ENCODE measurements at places on chromosomes 7 and 10.

- no peak for DNase-seq
Observed at GRCh38 chr10:3709456-3710060, 75.5 kb downstream of the KLF6 start.

DNA sequence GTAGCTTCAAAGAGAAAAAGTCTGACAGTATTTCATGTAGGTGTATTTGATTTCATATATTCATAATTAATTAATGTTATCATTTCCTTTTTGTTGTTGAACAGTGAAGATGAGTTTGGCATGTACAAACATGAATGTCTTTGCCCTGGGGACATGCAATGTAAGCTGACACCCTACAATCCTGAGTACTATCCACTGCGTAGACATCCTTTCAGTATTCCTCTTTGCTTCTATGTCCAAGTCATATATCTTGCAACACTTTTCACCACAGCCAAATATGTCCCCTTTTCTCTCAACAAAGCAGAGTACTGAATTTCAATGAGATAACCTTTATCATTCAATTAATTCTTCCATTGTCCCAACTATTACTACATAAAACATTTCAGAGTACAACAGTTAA lies 93.6 kb downstream of the GPR37 start:
- DNase-seq = no peak

GRCh38 chr7:87645446-87645845 lies 17.2 kb downstream of the RUNDC3B start:
- no peak for DNase-seq

DNA sequence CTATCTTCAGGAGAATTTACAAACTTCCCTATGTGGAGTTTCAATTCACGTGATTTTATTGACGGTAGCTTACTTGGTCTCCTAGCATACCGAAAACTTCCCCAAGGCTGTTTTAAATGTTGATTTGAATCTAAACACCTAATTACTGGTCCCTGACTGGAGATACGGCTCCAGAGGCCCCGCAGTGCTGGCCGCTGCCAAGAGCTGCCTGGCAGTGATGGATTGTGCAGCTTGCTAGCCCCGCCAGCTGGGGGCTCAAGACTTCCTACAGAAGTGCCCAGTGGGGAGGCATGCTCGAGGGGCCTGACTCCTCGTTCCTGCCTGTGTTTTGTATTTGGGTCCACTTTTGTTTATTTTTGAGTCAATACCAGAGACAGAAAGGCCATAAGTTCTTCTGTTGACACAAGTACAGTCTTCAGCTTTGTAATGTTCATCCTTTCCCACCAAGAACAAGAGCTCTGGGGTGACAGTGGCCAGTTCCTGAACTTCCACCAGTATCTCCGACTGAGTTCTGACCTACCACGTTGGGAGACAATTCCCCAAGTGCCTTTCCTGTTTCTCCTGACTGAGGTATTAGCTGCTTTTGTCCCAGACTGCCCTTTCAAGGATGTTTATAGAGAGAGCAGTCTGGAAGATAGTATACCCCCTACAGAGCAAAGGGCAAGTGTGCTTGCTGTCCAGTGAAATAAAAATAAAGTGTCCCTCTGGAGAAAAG lies 80.7 kb upstream of the CXCL12 start:
- no peak for DNase-seq

DNA sequence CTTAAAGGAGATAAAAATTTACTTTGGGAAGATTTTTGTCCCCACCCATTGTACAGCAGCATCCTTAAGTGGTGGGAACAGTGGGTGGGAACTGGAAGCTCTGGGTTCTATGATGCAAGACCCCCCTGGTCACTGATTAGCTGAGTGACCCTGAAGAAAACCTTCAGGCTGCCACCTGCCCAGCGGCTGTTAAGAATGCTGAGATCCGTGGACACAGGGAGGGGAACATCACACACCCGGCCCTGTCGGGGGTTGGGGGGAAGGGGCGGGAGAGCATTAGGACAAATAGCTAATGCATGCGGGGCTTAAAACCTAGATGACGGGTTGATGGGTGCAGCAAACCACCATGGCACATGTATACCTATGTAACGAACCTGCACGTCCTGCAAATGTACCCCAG lies 14.5 kb downstream of the CARD11 start:
- no peak for DNase-seq

DNA sequence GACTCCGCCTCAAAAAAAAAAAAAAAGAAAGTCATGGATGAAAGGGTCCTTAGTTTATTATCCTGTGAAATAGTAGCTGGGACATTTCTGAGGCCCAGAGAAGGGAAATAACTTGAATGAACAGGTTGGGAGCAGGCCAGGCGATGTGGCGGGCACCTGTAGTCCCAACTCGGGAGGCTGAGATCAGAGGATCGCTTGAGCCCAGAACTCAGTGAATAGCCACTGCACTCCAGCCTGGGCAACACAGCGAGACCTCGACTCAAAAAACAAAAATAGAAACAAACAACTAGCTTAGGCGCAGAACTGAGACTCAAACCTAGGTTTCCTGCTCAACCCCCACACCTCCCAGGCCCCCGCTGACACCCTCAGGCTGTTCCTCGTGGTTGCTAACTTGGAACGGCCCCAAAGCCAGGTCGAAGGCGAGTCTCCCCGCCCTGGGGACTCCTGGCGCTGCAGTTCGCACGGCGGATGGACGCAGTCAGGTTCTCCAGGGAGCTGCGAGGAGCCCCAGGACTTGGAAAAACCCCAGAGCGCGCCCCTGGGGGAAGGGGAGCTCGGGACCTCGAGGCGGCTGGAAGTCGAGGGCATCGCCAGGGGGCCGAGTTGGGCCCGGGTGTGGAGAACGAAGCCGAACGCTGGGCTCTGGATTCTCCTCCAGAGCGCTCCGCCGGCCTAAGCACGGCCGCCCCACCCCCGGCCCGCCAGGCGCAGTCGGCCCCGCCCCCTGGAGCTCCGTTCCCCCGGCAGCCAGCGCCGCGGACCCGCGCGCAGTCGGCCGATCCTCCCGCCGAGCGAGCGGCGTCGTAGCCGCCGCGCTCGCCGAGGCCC lies at the start of gene STOX1:
STOX1 (plus strand) TSS at position 768 of the 828 bp plus-strand sequence. CDS start 93 bp downstream, outside the sequence.
- DNase-seq = peak; percentile 28

DNA sequence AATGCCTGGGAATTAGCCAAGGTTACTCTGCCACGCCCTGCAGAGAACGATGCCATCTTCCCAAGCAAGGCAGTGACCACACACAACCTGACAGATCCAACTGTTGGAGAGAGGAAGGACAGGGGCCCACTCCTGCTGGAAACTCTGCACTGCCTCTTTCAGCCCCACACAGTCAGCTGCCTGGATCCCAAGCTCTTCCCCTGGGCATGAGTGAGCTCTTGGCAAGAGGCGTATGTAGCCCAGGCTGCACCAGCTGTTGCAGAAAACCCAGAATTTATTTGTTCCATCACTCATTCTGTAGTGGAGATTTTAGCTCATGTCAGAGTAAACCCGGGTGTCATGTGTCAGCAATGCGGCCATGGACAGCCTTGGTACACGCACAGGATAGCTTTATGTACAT lies 135.1 kb upstream of the TRIM24 start:
- no peak for DNase-seq

DNA sequence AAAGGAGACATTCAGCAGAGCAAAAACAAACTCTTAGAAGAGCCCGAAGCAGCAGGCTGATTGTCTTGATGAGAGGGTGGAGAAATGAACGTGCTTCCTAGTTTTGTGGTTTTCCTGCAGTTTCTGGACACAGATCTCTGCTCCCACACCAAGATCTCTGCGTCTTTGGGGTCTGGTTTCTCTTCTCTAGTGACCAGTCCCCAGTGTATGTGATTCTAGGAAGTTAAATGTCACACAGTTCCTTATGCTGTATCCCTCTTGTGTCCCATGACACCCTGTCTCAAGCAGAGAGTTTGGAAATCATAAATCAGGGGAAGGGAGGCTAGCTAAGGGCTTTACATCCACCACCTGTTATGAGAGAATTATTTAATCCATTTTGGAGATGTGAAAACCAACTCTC lies 55.4 kb upstream of the KLF14 start:
- no peak for DNase-seq

DNA sequence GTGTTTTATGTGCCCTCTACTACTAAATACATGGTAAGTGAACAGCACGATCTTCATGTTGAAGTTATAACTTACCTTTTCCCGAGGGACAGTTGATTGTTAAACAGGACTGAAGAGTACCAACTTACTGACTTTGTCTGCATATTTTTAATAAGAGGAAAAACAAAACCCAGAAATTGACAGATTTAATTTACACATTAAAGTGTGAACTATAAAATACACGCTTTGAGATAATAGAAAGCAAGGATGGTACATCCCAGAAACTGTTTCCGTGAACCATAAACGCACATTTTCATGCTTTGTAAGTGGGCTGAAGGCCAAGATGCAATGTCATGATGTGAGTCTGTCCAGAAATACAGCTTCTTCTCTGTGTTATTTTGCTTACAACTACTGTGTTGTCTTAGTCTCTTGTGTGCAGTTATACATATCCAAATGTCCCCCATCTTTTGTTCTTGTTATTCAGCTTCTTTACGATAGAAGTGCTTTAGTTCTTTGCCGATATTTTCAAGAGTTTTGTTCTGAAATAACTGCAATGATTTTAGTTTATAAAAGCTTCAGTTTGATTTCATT lies 190.1 kb downstream of the MLLT10 start:
- no peak for DNase-seq

DNA sequence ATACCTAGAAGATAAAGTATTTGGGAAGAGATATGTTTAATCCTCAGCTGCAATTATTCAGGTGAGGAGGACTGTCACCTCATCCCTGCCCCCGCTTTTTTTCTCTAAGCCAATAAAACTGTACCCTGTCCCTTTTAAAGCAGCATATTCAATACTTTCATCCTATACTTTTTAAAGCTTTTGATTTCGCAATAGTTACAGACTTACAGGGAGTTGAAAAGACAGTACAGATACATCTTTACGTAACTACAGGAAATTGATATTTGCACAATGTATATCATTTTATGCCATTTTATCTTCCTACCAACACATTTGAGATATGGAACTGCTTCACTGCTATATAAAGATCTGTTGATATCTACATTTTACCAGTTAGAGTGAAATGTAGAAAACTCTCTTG lies 47.6 kb downstream of the STK17A start:
- DNase-seq = no peak

- DNase-seq = no peak
Observed at GRCh38 chr10:130434446-130435385, 298.5 kb downstream of the GLRX3 start.

- DNase-seq = no peak
Observed at GRCh38 chr7:33539198-33539597, 366.1 kb upstream of the BMPER start.

DNA sequence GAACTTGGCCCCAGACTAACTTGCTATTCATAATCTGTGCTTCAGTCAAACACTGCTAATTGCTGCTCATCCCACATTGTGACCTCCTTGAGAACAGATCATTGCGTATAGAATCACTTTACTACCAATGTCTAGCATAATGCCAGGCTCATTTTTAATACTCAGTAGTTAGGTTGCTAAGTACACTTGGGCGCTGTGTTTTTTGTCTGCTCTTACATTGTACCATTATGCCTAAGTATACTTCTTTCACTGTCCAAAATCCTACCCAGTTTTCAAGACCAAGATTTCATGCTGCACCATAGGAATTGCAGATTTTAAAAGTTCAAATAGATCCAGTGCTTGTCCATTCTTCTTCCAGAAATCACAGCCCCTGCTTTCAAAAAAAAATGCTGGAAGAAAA lies 32.8 kb upstream of the TMEM106B start:
- no peak for DNase-seq

GRCh38 chr10:13559124-13559700 lies 27.6 kb upstream of the PRPF18 start:
- DNase-seq = no peak

Data from activated T-helper 1 cell treated with anti-CD3 and anti-CD28 coated beads, Interleukin-2, amount 50 U/mL, for 16 hours (primary cell).